ENCODE measurements at places on chromosomes 4 and X.

GRCh38 chr4:20428436-20429160 is 176.9 kb downstream of the SLIT2 start:
- no peak for DNase-seq

DNA sequence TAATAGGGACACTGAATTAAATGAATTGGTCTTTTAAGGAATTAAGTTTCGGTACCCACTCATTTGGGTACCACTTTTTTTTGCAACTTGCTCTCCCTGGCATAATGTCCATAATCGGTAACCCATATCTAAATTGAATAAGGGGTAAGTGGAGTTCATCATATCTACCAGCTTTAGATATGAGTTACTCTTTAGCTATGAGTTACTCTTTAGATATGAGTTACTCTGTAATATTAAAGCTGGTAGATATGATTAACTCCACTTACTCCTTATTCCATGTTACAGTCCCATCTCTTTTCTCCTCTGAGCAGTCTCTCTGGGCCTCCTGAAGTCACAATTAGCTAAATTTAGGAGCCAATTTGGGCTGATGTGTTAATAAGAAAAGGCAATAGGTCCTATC is 85.7 kb downstream of the TEX13C start:
- DNase-seq, result no peak

GRCh38 chr4:74397748-74398426 is 32.9 kb downstream of the EREG start:
- DNase-seq, result no peak

DNA sequence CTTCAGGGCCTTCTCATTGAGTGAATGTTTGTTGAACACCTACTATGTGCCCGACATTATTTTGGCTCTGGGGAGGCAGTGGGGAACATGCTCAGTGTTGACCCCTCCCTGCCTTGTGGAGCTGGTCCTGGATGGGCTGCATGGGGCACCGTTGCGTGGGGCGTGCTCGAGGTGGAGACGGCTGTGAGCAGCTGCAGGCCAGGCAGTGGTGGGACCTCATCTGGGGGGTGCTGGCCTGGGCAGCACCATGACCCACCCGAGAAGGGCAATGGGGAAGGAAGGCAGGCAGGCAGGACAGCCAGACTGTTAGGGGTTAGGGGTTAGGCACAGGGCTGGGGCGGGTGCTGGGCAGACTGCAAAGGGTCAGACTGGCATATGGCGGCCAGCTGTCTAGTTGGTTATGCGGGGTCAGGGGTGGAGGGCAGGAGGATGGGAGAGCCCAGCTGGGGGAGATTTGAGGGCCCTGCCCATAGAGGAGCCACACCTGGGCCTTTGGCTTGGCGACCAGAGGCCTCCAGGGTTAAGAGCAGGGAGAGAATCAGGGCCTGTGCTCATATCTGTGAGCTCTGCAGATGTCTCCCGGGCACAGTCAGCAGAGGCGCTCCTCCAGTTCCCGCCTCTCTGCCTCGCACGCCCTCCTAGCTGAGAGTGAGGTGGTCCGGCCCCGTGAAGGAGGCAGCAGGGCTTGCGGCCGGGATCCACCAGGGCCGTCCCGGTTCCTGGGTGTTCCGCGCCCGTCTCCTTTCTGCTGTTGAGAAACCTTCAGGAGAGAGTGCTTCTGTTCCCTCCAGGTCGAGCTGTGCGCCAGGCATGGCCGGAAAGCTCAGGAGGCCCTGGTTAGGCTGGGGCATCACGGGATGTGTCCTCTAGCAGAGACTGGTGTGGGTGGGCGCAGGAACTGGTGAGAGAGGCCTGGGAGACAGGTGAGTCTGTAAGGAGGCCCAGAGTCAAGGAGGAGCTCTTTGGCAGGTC is 73.3 kb downstream of the RGS12 start:
- DNase-seq, result peak; percentile 71

DNA sequence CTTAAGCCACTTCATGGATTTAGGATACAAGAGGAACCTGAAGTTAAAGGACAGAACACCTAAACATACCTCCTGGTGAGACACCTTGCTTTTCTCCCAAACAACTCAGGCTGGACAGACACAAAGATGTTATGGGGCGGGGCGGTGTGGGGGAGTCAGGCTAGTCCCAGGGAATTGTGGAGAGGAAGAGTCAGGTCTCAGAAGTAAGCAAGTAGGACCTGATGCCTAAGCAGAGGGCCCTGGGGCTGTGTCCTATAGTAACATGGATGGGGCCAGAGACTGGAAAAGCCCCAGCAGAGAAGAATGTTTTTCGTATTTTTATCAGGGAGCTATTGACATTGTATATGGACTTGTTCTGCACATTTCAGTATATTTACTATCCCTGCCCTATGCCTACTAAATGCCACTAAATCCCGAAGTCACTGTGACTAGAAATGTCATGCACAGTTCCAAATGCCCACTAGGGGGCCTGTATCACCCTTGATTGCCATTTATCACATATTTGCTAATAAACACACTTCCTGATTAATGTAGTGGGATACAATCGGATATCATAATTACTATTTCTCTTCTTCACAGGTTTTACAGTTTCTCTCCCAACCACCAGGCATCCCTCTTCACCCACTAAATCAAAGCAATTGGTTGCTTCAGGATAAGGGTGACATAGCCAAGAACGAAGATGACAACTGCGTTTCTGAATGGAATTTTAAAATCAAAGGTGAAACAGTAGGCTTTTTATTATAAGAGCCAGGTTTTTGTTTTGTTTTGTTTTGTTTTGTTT is 23.8 kb upstream of the ARHGAP10 start:
- no peak for DNase-seq

GRCh38 chr4:113759696-113760093 is 1.8 kb downstream of the CAMK2D start:
- no peak for DNase-seq

GRCh38 chrX:21741869-21742701 is 15.8 kb downstream of the SMPX start:
- DNase-seq, result no peak

DNA sequence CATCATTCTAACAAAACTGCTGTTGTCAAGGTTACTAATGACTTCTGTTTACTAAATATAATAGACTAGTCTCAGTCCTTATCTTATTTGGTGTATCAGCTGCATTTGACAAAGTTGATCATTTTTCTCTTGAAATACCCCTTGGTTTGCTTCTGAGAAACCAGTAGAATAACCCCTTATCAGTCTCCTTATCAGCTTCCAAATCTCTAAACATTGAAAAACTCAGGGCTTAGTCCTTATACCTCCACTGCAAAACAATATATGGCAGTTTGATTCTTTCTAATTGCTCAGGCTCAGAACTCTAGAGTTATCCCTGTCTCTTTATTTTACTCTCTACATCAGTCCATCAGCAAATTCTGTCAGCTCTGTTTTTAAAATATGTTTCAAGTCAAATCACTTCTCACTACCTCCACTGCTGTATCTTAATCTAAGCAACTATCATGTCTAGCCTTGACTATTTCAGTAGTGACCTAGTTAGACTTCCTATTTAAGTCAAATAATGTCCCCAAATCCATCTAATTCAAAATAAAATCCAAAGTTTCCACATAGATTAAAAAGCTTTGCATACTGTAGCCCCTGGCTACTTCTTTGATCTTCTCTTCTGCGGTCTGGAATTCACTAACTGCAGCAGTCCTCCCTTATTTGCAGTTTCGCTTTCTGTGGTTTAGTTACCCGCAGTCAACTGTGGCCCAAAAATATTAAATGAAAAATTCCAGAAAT is 87.1 kb upstream of the NPNT start:
- DNase-seq, result no peak

DNA sequence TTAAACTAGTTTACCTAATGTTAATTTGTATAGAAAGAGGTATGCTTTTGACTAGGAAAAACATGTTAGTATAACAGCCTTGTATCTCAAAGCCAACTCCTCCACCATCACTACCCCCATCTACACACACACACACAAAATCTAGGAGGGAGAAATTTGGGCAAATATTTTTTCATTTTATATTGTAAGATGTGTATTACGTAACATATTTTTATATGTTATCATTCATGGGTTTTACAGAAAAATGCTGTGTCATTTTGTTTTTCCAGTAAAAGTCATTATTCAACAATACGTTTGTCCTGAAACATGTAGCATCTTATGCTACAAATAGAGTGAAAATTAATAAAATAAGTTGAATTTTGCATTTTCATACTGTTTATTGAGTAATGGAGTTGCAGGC is 3.0 kb downstream of the SULT1B1 start:
- DNase-seq, result no peak

DNA sequence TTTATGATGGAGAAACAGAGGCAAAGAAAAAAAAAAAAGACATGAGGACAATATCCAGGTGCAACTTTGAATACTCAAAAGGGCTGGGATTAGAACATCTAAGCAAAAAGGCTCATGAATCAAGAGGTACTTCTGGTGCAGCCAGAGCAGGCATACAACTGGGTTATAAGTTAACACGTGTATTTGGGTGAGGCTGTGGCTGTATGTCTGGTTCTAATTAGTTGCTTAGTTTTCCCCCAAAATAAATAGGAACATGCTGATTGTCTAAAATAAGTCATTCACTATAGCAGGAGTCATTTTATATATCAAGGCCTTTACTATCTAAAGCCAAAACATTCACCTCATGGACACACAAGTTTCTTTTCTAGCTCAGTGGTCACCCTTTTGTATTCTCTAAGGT is 20.2 kb downstream of the NHS start:
- DNase-seq, result no peak

DNA sequence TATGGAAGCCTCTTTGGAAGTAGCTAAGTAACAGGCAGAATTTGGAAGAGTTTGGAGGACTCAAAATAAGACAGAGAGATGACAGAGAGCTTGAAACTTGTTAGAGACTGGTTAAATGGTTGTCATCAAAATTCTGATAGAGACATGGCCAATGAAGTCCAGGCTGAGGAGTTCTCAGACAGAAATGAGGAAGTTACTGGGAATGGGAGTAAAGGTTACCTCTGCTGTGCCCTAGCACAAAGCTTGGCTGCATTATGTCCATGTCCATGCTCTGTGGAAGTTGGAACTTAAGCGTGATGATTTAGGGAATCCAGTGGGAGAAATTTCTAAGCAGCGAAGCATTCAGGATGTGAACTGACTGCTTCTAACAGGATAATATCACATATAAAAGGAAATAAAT is 146.2 kb upstream of the NDST4 start:
- no peak for DNase-seq

GRCh38 chr4:110867251-110867960 is 244.5 kb upstream of the PITX2 start:
- no peak for DNase-seq

- no peak for DNase-seq
These were observed 26.1 kb downstream of the VCX2 start for GRCh38 chrX:8144925-8145324.

DNA sequence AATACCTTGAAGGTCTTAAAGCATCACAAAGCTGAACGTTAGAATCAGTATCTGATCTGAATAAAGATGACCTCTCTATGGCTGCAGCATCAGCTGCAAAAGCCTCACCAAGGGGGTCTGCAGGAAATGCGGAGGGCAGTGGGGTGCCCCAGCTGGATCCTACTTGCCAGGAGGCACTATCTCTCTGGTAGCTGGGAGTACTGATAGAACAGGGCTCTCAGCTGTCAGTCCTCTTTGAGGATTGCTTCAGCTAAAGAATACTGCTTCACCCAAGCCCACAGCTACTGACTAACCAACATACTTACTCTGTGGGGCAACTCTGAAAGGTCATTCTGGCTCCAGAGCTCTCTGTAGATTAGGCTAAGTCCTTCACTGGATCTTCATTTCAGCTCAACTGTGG is 112.5 kb upstream of the ZFP42 start:
- no peak for DNase-seq

DNA sequence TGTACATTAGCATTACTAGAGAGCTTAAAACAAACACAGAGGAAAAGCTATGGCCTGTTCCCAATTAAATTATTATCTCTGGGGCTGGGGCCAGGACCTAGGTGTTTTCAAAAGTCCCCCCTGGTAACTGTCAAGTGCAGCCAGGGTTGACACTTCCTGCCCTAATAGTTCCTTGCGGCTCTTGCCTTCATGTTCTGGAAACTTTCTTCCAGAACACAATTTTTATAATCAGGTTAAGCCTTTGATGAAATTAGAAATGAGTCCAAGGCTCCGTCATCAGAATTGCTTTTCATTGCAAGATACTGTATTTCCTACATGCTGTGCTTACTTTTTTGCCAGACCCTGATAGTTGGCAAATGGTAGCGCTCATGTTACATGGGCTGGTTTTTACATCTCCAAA is 229.6 kb downstream of the UNC5C start:
- DNase-seq, result no peak

- peak; percentile 77 for DNase-seq
These were observed 21.8 kb downstream of the CMC4 start for GRCh38 chrX:155048977-155049619.

DNA sequence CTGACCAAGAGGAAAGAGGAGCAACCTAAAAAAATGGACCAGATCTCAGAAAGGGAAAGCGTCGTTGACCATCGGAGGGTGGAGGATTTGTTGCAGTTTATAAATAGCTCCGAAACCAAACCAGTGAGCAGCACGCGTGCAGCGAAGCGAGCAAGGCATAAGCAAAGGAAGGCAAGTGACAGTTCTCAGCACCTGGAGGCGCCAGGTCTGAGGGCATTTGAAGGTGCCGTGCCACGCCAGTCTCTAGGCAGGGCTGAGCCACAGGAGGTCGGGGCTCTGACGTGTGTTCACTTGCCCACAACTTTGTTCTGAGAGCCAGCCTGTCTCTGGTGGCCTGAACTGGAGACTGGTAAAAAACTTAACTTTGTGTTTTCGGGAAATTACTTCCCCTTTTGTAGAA is 59.7 kb downstream of the TNIP2 start:
- DNase-seq, result peak; percentile 90

- peak; percentile 67 for DNase-seq
These were observed 53.5 kb downstream of the TSC22D3 start for GRCh38 chrX:107721966-107722707.

DNA sequence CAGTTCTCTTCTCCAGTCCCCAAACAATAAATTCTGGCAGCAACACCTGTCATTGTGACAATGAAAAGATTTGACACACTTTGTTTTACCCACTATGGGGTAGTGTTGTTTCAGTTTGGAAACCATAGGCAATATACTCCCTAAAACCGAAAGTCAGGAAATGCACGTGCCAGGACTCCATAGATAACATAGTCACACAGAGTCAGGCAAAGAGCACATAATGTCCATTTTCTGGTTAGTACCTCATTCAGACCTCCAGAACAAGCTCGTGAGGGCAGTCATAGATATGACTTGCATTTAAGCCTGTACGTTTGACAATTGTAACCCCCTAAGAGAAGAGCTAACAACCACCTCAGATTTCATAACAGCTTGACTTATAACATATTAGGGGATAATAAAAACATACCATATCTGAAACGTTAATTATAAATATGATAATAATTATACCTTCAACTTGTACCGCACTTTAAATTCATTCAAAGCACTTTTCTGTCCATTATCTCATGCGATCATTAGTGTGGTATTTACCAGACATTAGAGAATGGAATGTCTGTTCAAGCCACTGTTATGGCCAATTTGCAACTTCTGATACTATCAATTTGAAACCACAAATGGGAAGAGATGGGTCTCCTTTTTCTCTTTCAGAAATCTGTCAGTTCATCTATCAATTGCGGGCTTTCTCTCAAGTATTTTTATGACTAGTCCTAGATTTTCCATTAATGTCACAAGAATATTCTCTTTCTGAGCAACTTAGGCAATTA is 147.4 kb downstream of the LDB2 start:
- no peak for DNase-seq
